ENCODE measurements at places on chromosomes 7 and 10. TPM values are rescaled to one million over a fixed set of nuclear protein-coding genes. Genes with fewer than 3 reads are reported as not detected.

Gene SPDYE18
- total RNA-seq: not detected

Gene NEBL
- total RNA-seq: 0.05 TPM

Gene WEE2
- total RNA-seq: not detected

Gene EBF3
- not detected for total RNA-seq

Gene MUC3A
- not detected for total RNA-seq

Gene TMEM139
- total RNA-seq: not detected

Gene INPP5A
- 13.0 TPM for total RNA-seq

Gene SPDYE8
- not detected for total RNA-seq

Gene CNTNAP2
- not detected for total RNA-seq

Gene TAS2R41
- total RNA-seq: not detected

Gene NRCAM
- total RNA-seq: not detected

Gene CLIP2
- total RNA-seq: 11.5 TPM

GRCh38 chr7:94223375-94224084 is 171.2 kb upstream of the COL1A2 start:
- peak; percentile 68 for DNase-seq

DNA sequence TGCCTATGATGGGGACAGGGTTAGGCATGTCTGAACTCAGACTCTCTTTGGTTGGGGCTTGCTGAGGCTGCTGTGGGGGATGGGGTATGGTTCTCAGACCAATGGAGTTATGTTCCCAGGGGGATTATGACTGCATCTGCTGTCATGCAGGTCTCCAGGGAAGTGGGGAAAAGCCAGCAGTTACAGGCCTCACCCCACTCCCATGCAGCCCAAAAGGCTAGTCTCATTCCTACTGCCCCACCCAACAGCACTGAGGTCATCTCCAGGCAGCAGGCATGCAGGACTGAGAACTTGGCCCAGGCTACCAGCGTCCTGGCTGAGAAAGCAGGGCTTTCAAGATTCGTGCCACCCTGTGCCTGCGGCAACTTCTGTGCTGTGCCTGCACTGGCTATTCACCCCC is 373.3 kb downstream of the HTR7 start:
- no peak for DNase-seq

DNA sequence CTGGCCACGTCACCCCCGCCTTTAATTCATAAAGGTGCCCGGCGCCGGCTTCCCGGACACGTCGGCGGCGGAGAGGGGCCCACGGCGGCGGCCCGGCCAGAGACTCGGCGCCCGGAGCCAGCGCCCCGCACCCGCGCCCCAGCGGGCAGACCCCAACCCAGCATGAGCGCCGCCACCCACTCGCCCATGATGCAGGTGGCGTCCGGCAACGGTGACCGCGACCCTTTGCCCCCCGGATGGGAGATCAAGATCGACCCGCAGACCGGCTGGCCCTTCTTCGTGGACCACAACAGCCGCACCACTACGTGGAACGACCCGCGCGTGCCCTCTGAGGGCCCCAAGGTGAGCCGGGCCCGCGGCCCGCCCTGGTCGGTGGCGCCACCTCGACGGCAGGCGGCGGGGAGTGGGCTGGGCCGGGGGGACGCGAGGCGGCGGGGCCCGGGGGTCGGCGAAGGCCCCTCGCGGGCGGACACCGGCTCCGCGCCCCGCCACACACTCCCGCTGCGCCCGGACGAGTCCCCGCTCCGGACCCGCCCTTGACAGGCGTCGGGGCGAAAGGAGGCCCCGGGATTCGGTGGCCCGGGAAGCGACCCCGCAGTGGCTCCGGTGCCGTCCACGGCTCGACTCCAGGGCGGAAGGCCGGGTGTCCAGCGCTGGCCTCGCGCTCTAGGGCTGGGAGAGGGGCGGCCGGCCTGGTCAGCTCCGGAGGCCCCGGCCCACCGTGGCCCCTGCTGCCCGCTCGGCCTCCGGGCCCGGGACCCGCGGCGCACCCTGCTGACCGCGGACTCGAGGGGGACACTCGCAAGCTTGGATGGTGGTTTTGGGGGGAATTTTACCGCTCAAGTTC is 557 bp downstream of the BAG3 start:
- peak; percentile 17 for DNase-seq

DNA sequence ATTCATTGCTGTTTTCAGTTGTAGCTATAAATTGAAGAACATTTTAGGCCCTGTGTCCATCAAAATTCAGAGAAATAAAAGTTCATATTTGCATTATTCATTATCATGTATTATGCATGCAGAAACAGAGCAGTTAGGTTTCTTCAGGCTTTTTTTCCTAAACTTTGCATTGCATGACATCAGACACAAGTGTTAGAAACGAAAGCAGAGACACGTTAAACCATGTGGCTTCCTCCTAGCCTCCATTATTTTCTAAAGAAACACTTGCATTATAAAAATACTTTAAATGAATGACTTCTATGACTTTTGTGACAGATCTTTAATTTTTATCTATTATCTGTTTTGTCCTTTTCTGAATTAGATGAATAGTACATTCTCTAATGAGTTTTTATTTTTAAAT is 8.8 kb upstream of the EBLN1 start:
- no peak for DNase-seq

DNA sequence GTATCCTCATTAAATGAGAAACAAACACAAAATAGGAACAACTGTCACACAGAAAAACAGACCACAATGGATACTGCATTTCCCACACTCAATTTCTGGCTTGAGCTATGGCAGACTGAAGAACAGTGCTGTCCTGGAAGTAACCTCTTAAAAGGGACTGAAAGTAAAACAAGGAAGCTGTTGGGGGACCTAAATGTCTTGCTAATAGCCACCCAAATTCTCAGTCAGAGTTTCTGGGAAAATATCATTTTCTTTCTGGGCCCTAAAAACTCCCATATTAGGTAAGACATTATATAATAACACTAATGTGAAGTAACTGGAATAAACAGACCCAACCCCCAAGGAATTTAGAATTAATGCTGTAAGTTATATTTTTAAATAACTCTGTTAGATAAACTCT is 80.9 kb upstream of the TFEC start:
- no peak for DNase-seq

DNA sequence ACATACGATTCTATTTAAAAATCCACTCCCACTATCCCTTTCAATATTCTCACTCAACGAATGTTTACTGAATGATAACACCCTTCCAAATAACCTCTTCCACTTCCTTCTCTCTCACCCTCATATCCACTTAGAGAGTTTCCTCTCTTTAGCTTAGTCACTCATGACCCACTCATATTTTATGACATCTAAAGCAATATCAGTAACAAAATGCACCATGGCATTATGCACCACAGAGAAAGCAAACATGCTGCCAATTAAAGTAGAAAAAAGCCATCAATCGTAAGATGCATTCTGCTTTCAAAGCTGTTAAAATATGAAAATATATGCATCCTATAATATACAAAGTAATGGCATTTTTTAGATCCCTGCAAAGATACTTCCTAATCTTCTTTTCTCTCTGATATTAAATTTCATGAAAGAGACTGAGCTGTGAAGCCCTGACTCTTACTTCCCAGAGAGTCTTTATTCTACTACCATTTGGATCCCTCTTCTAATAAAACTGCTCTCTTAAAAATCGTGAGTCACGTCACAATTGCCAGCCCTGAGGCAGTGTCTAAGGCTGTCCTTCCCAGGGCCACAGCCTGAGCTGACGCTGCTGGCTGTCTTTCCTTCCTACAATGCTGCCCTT is 283.0 kb upstream of the KLF6 start:
- DNase-seq: peak; percentile 81

- no peak for DNase-seq
These were observed 552.5 kb downstream of the TYW1 start for GRCh38 chr7:67549126-67549525.

GRCh38 chr10:122113945-122114747 is 125.2 kb downstream of the TACC2 start:
- DNase-seq: no peak

DNA sequence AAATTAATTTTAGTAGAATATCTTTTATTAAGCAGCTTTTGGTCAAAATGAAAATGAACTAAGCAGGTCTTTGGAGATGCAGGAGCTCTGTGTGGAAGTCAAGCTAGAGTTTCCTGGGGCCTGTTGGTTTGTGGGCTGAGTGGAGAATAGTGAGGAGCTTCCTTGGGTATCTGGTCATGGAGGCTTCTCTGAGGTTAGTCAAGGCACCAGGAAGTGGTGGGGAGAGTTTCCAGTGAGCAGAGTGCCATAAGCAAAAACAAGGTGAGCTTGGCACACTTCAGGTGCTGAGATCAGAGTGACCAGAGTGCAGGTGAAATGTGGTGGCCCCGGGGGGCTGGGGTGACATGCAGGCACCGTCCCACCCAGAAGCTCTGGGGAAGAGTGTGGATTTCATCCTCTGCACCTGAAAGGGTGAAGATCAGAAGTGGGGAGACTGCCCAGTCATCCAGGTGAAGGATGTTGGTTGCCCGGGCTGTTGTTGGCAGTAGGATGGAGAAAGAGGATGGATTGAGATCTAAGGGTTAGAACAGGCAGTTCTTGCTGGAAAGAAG is 77.4 kb downstream of the WDR37 start:
- no peak for DNase-seq

- DNase-seq: no peak
These were observed 28.3 kb downstream of the MGAM2 start for GRCh38 chr7:142139597-142140400.

- DNase-seq: peak; percentile 25
These were observed 47.6 kb downstream of the STEAP1B start for GRCh38 chr7:22452142-22452959.

GRCh38 chr7:132290021-132290420 is 286.2 kb downstream of the PLXNA4 start:
- DNase-seq: no peak

- DNase-seq: no peak
These were observed 397.8 kb downstream of the AUTS2 start for GRCh38 chr7:69996121-69996520.

DNA sequence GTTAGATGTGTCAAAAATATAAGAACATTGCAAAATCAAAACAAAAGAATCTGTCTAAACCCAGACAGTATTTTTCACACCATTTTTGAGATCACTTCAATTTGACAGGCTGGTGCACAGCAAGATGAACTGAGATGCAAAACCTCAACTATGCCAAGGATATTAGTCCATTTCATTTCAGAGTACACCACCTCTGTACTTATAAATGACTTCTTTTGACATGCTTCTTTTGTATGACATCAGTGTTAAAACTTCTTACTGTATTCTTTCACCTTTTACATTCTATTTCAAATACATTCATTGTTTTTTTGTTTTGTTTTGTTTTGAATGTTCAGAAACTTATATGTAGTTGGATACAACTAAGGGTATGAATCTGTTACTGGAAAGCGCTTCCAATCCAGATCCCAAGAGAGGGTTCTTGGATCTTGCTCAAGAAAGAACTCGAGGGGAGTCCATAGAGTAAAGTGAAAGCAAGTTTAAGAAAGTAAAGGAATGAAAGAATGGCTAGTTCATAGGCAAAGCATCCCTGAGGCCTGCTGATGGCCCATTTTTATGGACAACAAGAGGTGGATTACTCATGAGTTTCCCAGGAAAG is 23.5 kb upstream of the GPR141 start:
- no peak for DNase-seq

DNA sequence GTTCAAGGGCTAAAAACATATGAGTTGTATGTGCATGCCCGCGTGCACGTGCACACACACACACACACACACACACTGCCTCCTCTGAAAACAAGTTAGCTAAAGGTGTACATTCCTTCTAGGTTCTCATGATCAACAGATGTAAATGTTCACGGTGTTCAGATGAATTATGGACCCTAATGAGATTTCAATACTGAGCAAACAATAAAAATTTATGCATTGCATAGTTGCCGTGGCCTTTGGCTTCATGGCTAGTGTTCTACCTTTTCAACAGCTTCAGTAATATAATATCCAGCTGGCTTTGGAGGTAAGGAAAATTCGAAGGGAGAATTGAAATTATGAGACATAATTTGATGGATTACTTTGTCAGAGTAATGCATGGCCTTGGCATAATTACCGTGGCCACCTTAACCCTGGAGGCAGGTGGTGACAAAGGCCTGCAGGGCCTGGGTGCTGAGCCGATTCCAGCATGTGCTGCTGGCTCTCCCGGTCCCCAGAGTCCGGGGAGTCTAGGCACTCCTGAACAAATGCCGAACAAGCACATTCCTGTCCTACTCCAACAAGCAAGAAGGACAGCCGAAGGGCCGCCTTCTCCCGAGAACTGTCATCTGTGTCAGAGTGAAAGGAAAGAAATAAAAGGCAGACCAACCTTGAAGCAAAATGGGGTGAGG is 166.6 kb upstream of the TCF7L2 start:
- DNase-seq: no peak

- peak; percentile 75 for DNase-seq
These were observed 70.0 kb downstream of the ARL4A start for GRCh38 chr7:12757443-12757842.

GRCh38 chr7:131197920-131198615 is 129.6 kb upstream of the MKLN1 start:
- peak; percentile 88 for DNase-seq

- DNase-seq: peak; percentile 94
These were observed 66.2 kb downstream of the FAM241B start for GRCh38 chr10:69696073-69696731.

DNA sequence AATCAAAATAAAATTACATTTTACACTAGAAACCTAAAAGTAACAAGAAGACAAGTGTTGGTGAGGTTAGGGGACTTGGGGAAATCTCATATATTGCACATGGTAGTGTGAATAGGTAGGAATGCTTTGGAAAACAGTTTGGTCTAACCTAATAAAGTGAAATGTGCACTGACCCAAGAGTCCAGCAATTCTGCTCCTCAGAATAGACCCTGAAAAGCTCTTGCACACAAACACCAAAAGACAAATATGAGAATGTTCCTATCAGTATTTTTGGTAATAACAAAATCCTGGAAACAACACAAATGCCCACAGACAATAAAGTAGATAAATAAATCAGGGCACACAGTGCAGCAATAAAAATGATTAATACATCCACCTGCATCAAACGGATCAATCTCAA is 165.7 kb downstream of the GRID1 start:
- DNase-seq: no peak

GRCh38 chr7:25759286-25759685 is 392.7 kb upstream of the NFE2L3 start:
- DNase-seq: no peak

DNA sequence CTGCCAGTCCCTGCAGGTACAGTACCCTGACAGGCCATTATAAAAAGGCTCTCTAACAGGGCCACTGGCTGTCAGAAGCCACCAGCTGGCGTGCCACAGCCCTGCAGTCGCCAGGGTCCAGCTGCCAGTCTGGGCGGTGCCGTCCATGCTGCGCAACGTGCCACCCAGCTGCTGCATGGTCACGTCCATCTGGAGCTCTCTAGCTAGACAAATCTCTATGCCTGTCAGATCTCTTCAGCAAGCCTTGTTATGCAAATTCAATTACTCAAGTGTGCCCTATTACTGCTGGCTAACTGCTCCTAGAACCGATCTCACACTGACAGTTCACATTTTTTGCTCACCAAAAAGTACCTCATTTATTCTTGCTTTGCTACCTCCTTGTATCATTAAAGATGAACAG is 75.9 kb downstream of the HIBADH start:
- no peak for DNase-seq

DNA sequence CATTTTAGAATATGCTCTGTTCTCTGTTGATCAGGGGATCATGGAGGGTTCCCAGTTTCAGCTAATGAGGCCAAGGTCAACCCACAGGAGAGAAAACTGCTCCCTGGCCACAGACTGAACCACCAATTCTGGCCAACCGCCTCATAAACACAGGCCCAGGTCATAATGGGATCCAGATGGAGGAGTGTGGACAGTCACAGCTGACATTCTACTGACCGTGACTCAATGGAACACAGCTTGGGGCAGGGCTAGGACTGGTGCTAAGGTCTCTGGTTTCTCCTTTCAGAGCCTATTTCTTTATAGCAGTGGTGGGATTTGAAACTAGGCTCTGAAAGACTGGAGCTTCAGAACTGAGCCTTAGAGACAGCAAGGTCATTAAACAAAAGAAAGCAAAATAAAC is 68.3 kb downstream of the HIPK2 start:
- peak; percentile 87 for DNase-seq

- peak; percentile 79 for DNase-seq
These were observed 250.9 kb upstream of the MKLN1 start for GRCh38 chr7:131076711-131077181.

Measured in M059J (cell line).